ENCODE measurements at places on chromosomes 7 and 10. TPM values are rescaled to one million over a fixed set of nuclear protein-coding genes. Genes with fewer than 3 reads are reported as not detected.

Gene CDHR3
- total RNA-seq = 5.4 TPM

- peak; percentile 63 for DNase-seq
- no peaks in the 10 kb centered on the region for H3K27me3 ChIP-seq
Measured at GRCh38 chr7:127588697-127589482, 679 bp downstream of the ARF5 start.

- DNase-seq = no peak
- H3K27me3 ChIP-seq = no peaks in the 10 kb centered on the region
- no peaks in the 10 kb centered on the region for H3K4me1 ChIP-seq
- no peaks in the 10 kb centered on the region for H3K36me3 ChIP-seq
- no peak overlapping the region for H3K27ac ChIP-seq
- no peak overlapping the region for H3K4me3 ChIP-seq
Measured at GRCh38 chr7:130606161-130606560, 62.4 kb downstream of the COPG2 start.

Gene ATG9B
- total RNA-seq = 0.55 TPM

Gene C10orf105
- not detected for total RNA-seq

- no peaks in the 10 kb centered on the region for H3K4me1 ChIP-seq
- H3K27ac ChIP-seq = no peak overlapping the region
- H3K36me3 ChIP-seq = no peaks in the 10 kb centered on the region
- H3K4me3 ChIP-seq = no peak overlapping the region
Measured at GRCh38 chr10:7233259-7233991, 177.4 kb downstream of the SFMBT2 start.

Gene OPN4
- total RNA-seq = not detected

Gene KCNIP2
- 8.6 TPM for total RNA-seq

- H3K27ac ChIP-seq = no peak overlapping the region
- H3K36me3 ChIP-seq = no peaks in the 10 kb centered on the region
- no peak for DNase-seq
- H3K4me1 ChIP-seq = no peaks in the 10 kb centered on the region
- H3K4me3 ChIP-seq = no peak overlapping the region
- no peaks in the 10 kb centered on the region for H3K27me3 ChIP-seq
Measured at GRCh38 chr10:95304463-95304862, 13.7 kb upstream of the PDLIM1 start.

Gene CFAP69
- total RNA-seq = 5.9 TPM

Gene KAZALD1
- 0.26 TPM for total RNA-seq

DNA sequence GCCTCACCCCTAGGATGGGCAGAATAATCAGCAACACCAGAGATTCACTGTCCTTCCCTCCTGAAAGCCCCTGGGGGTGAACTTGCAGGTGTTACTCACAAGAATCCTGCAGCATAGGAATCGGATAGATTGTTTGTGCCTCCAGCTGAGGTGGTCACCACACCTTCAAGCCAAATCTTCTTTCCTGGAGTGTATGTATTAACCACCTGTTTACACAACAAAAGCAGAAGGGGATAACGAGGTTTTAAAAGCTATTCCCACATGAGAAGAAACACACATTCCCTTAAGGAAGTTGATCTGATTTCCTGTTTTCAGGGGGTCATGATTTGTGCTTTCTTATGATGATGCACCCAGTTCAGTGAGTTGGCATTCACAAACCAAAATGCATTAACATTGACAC, 173.8 kb upstream of the HPS1 start:
- H3K27me3 ChIP-seq = no peaks in the 10 kb centered on the region
- H3K27ac ChIP-seq = no peak overlapping the region
- H3K4me3 ChIP-seq = no peak overlapping the region
- H3K36me3 ChIP-seq = no peaks in the 10 kb centered on the region

DNA sequence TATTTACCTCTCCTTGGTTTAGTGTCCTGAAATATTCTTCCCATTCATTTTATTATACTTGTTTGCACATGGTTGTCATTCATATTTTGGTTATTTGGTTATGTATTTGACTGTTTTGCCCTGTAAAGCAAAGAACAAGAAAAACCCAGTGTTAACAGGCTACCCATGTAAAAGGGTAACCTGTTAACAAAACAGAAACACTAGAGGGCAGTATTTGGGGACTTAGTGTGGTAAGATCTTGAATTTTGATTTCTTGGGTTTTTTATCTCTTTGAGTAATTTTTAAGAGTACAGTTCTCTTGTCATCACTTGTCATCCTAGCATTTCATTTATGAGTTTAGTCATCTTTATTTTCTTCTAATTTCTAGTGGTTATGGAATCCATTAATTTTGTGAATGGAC, 51.3 kb downstream of the POLL start:
- no peaks in the 10 kb centered on the region for H3K4me1 ChIP-seq
- no peaks in the 10 kb centered on the region for H3K36me3 ChIP-seq
- no peaks in the 10 kb centered on the region for H3K27me3 ChIP-seq
- H3K27ac ChIP-seq = no peak overlapping the region
- no peak for DNase-seq
- no peak overlapping the region for H3K4me3 ChIP-seq

Gene ALOX5
- total RNA-seq = 10.9 TPM

GRCh38 chr7:22181663-22182062, 175.3 kb downstream of the RAPGEF5 start:
- no peaks in the 10 kb centered on the region for H3K27me3 ChIP-seq
- no peak overlapping the region for H3K4me3 ChIP-seq
- no peak overlapping the region for H3K27ac ChIP-seq
- H3K36me3 ChIP-seq = no peaks in the 10 kb centered on the region
- no peak for DNase-seq

GRCh38 chr7:31950091-31950755, 120.0 kb downstream of the PDE1C start:
- no peaks in the 10 kb centered on the region for H3K36me3 ChIP-seq
- DNase-seq = no peak
- no peak overlapping the region for H3K27ac ChIP-seq
- H3K27me3 ChIP-seq = no peaks in the 10 kb centered on the region

- no peaks in the 10 kb centered on the region for H3K36me3 ChIP-seq
- no peak for DNase-seq
- no peak overlapping the region for H3K4me3 ChIP-seq
- no peaks in the 10 kb centered on the region for H3K27me3 ChIP-seq
- no peaks in the 10 kb centered on the region for H3K4me1 ChIP-seq
- no peak overlapping the region for H3K27ac ChIP-seq
Measured at GRCh38 chr7:97512441-97513207, 219.3 kb upstream of the TAC1 start.

Gene NACAD
- 0.51 TPM for total RNA-seq

Gene GIMAP2
- total RNA-seq = 41.8 TPM

GRCh38 chr7:92955081-92955480, 118.7 kb upstream of the CDK6 start:
- H3K4me3 ChIP-seq = no peak overlapping the region
- no peak for DNase-seq
- no peak overlapping the region for H3K27ac ChIP-seq
- no peaks in the 10 kb centered on the region for H3K27me3 ChIP-seq
- no peaks in the 10 kb centered on the region for H3K36me3 ChIP-seq
- H3K4me1 ChIP-seq = no peaks in the 10 kb centered on the region

DNA sequence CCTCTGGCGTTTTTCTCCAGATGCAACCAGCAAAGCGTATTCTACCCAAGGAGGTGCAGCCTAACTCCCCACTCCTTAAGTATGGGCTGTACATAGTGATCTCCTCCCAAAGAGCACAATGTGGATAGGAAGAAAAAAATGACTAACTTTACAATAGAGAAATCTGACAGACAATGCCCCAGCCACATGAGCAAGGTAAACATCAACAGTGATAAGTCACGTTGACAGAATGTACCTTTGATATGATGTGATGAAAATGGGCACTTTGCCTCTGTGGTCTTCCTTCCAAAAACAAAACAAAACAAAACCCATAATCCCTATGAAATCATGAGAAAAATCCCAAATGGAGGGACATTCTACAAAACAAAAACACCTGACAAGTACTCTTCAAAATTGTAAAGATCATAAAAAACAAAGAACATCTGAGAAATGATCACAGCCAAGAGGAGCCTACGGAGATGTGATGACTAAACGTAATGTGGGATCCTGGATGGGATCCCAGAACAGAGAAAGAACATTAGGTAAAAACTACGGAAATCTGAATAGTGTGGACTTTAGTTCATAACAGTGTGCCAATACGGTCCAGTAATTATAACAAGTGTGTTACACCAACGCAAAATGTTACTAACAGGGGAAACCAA, 50.6 kb downstream of the ABLIM1 start:
- H3K4me1 ChIP-seq = peaks cover 4% of the 10 kb centered on the region
- H3K27ac ChIP-seq = peak overlapping the region; percentile 72
- H3K36me3 ChIP-seq = no peaks in the 10 kb centered on the region
- H3K4me3 ChIP-seq = no peak overlapping the region
- no peaks in the 10 kb centered on the region for H3K27me3 ChIP-seq
- peak; percentile 51 for DNase-seq

DNA sequence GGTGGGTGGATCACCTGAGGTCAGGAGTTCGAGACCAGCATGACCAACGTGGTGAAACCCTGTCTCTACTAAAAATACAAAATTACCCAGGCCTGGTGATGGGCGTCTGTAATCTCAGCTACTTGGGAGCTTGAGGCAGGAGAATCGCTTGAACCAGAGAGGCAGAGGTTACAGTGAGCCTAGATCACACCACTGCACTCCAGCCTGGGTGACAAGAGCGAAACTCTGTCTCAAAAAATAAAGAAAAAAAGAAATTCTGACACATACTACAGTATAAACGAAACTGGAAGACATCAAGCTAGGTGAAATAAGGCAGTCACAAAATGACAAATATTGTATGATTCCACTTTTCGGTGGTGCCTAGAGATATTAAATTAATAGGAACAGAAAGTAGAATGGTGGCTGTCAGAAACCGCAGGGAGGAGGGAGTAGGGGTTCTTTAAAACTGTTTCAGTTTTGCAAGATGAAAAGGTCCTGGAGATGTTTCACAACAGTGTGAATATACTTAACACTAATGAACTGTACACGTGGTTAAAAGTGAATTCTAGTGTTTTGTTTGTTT, 23.2 kb downstream of the PILRA start:
- no peak overlapping the region for H3K4me3 ChIP-seq
- no peak for DNase-seq
- no peak overlapping the region for H3K27ac ChIP-seq

Gene SPDYE16
- total RNA-seq = 0.35 TPM

Gene SERPINE1
- 10.6 TPM for total RNA-seq

DNA sequence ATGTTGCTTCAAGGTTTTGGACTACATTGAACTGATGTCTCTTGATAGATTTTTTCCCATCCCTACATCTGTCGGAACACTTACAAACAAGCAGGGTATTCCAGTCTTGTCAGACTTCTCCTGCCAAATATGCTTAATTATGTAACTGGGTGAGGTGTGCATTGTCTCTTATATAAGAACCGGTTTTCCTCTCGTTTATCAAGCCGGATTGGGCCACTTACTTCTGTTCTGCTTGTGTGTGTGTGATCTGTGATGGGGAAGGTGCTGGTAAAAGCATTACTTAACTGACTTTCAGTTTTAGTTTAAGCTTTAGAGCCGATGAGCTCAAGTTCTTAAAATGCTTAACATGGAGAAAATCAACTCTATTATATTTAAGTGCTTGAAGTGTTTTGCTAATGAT, 57.9 kb downstream of the OTUD1 start:
- no peaks in the 10 kb centered on the region for H3K36me3 ChIP-seq
- no peak overlapping the region for H3K27ac ChIP-seq
- DNase-seq = no peak
- H3K4me1 ChIP-seq = no peaks in the 10 kb centered on the region
- H3K4me3 ChIP-seq = no peak overlapping the region

Gene CHAT
- total RNA-seq = not detected

GRCh38 chr10:6786579-6787031, 206.5 kb upstream of the PRKCQ start:
- H3K4me1 ChIP-seq = no peaks in the 10 kb centered on the region
- no peak overlapping the region for H3K4me3 ChIP-seq
- no peaks in the 10 kb centered on the region for H3K27me3 ChIP-seq
- no peaks in the 10 kb centered on the region for H3K36me3 ChIP-seq
- H3K27ac ChIP-seq = peak overlapping the region; percentile 32

GRCh38 chr7:27640884-27641574, 21.7 kb downstream of the HIBADH start:
- H3K36me3 ChIP-seq = no peaks in the 10 kb centered on the region
- no peak overlapping the region for H3K4me3 ChIP-seq
- no peaks in the 10 kb centered on the region for H3K27me3 ChIP-seq

- no peaks in the 10 kb centered on the region for H3K4me1 ChIP-seq
- H3K27ac ChIP-seq = no peak overlapping the region
- no peaks in the 10 kb centered on the region for H3K36me3 ChIP-seq
- no peak for DNase-seq
- no peaks in the 10 kb centered on the region for H3K27me3 ChIP-seq
Measured at GRCh38 chr10:132371641-132372081, 25.3 kb upstream of the PWWP2B start.

Gene OR2AE1
- not detected for total RNA-seq

DNA sequence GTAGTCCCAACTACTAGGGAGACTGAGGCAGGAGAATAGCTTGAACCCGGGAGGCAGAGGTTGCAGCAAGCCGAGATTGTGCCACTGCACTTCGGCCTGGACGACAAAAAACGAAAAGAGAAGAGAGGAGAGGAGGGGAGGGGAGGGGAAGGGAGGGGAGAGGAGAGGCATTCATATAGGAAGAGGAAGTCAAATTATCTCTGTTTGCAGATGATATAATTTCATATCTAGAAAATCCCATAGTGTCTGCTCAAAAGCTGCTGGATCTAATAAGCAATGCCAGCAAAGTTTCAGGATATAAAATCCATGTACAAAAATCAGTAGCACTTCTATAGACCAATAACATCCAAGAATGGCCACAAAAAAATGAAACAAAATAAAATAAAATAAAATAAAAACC, 120.3 kb downstream of the LMBR1 start:
- H3K27me3 ChIP-seq = no peaks in the 10 kb centered on the region
- H3K36me3 ChIP-seq = no peaks in the 10 kb centered on the region
- no peak overlapping the region for H3K4me3 ChIP-seq

- H3K36me3 ChIP-seq = no peaks in the 10 kb centered on the region
- DNase-seq = peak; percentile 77
- H3K27me3 ChIP-seq = no peaks in the 10 kb centered on the region
- H3K27ac ChIP-seq = peak overlapping the region; percentile 83
- peak overlapping the region; percentile 6 for H3K4me3 ChIP-seq
Measured at GRCh38 chr10:88982366-88982765, 8.2 kb upstream of the FAS start.

DNA sequence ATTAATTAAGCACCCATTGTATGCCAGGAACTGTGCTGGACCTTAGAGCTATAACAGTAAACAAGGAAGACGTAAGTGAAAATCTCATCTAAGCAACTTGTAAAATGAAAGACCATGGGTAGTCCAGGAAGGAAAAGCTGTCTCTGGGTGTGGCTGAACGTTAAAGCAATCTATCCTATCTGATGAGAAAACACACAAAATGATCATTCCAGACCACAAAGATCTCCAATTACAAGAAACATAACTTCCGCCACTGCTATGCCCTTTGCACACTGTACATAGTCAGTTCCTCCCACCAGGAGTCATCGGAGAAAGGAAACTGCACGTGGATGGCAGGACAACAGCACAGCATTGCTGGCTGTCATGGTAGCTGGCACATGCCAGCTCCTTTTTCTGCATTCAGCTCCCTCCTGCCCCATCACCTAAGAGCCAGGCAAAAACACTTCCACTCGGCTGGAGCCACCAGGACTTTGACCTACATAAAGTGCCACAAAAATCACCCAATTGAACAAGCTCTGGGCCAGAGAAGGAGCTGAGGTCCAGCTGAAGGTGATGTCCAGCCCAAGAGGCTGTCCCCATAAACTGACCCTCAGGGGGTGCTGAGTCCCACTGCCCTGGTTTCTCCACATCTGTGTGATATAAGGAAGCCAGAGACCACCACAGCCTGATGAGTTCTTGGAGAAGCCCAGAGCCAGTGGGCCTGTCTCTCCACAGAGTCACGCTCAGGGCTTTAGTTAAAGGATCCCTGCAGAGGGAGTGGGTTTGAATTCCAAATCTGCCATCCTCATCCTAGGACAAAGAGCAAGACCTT, 56.4 kb downstream of the STEAP1B start:
- H3K36me3 ChIP-seq = no peaks in the 10 kb centered on the region
- no peak overlapping the region for H3K4me3 ChIP-seq
- no peaks in the 10 kb centered on the region for H3K27me3 ChIP-seq
- no peak for DNase-seq

Gene ARHGEF35
- 4.6 TPM for total RNA-seq
